ENCODE measurements at places on chromosomes 12 and 14.

- DNase-seq, result peak; percentile 64
These were observed 804 bp downstream of the USP15 start for GRCh38 chr12:62260733-62261683.

- DNase-seq, result no peak
These were observed 28.2 kb downstream of the FOXA1 start for GRCh38 chr14:37566811-37567371.

DNA sequence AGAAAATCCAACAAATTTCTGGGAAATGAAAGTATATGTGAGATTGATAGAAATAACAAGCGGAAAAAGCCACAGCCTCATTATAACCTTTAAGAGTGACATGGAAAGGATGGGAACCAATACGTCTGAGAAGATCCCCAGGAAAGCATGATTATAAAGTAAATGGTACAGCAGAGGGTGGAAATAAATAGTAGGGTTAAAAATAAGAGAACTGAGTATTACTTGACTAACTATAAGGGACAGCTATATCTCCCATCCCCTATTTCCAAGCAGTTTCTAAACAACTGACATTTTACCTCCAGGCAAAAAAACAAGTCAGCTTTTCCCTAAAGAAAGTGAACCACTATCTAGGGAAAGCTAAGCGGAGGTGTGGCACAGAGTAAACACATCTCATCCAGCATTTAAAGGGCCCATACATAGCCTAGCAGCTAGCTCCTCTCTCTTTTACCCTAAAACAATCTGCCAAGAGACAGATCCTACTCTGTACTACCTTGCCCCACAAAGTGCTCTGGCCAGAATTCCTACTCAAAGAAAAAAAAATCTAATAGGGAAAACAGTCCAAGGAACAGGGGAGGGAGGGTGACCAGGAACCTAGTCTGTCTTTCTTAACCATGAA lies 11.2 kb downstream of the OSBPL8 start:
- no peak for DNase-seq

- no peak for DNase-seq
These were observed 51.0 kb upstream of the NCOR2 start for GRCh38 chr12:124618291-124618902.

DNA sequence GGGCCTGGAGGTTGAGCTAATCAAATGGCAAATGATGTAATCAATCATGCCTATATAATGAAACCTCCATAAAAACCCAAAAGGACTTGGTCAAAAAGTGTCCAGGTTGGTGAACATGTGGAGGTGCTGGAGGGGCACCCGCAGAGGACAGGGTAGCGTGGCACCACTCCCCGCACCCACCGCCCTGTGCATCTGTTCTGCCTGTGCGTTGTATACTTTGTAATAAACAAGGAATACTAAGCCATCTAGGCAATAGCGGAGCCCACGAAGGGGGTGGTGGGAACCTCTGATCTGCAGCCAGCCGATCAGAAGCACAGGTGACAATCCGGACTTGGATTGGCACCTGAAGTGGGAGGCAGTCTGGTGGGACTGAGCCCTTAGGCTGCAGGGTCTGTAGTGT lies 75.8 kb upstream of the GPR68 start:
- DNase-seq, result no peak

GRCh38 chr14:37594238-37594970 lies 645 bp downstream of the FOXA1 start:
- DNase-seq, result no peak

- DNase-seq, result no peak
These were observed 703.0 kb upstream of the TBX3 start for GRCh38 chr12:115386946-115387345.

GRCh38 chr12:41277100-41277945 lies 89.2 kb downstream of the PDZRN4 start:
- peak; percentile 6 for DNase-seq

Data from hippocampal formation (tissue), 2 donors.